Stimulated activated CD8-positive, alpha-beta memory T cell treated with anti-CD3 and anti-CD28 coated beads, Interleukin-7, amount 100 ng/mL, for 4 hours (primary cell): ENCODE measurements at places on chromosomes 7 and 10.

DNA sequence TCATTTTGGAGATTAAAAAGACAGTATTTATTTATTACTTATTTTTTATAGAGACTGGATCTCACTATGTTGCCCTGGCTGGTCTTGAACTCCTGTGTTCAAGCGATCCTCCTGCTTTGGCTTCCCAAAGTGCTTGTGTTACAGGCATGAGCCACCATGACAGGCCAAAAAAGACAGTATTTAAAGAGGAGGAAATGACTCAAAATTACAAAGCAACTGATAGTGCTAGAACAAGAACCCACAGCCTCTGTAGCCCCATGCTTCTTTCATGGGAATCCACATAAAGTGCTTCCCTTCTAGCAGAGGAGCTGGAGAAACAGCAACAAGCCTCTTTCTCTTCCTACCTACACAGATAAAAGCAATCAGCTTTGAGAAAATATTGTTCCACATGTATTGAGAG, 230.7 kb upstream of the PODXL start:
- no peak for DNase-seq

DNA sequence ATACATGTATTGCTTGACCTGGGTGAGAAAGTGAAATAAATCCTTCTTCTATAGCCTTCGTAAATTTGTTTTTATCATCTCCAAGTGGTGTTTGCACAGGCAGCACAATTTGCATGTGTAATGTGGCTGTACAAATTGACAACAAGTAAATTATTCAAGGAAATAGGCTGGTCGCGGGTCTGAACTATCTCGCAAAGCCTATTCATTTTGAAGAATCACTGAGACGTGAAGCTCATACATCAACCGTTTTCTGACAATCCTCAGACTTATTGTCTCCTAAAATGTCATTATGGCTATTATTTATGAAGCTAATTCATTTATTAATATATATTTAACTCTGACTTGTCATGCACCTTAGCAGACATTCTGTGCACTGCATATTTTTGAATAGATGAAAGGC, 16.2 kb upstream of the FAM204A start:
- DNase-seq, result no peak

DNA sequence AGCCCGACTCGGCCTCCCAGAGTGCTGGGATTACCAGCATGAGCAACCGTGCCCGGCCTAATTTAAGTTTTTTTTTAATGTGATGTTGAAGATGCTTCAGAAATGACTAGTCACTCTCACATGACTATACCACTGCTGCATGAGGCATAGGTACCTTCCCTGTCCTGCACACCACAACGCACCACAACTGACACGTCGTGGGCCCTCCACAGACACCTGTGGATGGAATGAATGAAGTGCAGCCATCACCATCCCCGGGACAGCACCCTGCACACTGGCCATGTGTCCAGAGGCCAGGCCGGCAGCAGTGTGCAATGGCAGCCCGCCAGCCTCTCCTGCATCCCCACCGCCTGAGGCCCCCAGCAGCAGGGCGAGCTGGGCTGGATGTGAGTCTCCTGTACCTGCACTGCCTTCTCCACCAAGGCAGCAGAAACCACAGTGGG, 55.1 kb downstream of the VOPP1 start:
- no peak for DNase-seq

DNA sequence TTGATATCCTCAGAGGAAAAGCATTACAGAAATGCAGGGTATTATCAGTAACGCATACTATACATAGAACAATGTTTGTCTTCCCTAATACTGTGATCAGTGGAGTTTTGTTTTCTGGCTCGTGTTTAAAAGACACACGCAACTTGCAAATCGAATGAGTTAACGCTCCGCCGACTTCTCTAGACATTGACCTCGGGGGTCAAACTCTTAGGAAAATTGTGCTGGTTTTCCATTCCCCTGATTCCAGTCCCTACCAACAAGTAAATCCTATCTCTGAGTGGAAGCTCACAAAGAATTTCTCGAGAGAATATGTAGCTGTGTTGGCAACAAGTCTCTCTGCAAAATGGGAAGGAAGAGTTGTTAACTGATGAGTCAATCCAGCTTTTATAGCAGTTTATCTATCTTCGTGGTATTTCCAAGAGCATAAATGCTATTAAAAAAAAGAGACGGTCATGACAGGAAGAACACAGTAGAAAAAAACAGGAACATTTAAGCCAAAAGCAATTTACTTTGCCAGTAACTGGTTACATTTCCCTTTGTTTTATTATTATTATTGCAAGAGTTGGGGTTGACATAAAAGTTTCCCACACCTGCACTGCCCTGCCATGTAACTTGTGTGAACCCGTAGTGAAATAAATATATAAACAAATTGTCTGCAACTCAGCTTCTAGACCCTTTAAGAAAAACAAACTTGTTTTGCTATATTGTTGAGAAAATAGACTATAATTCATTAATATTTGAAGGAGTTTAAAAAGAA, 144.4 kb downstream of the ARID5B start:
- DNase-seq, result no peak

GRCh38 chr10:132434405-132435005, 37.5 kb downstream of the PWWP2B start:
- DNase-seq, result no peak

DNA sequence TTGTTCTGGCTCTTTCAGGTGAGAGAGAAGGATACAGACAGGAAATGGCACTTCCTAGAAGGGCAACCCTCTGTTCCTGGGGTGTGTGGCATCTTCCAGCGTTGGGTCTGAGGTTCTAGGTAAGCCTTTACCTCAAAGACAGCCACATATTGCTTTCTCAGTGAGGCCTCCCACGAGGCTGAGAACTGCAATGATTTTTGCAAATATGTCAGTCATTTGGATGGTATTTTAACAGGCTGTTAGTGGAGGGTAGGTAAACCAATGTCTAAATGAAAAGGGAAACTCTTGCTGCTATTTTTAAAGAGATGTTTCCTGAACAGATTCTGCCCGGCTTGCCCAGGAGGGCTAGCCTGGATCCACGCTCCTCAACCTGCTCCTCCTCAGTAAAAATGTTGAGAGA, 240.3 kb upstream of the KLF6 start:
- DNase-seq, result no peak

DNA sequence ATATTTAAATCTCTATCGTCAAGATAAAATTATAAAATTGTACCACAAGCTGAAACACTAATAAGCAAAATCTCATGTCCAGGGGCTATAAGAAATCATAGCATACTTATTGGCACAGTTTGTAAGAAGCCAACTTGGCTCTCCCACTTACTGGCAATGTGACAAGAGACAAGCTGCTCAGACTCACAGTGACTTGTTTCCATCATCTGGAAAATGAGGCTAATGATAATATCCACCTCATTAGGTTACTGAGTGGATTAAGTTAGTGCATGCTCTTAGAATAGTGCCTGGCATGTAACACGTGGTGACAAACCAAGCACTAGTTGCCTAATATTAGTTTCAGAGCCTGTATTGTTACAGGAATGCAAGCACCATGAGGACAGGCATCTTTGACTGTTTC, 234.4 kb downstream of the GLI3 start:
- DNase-seq, result no peak

DNA sequence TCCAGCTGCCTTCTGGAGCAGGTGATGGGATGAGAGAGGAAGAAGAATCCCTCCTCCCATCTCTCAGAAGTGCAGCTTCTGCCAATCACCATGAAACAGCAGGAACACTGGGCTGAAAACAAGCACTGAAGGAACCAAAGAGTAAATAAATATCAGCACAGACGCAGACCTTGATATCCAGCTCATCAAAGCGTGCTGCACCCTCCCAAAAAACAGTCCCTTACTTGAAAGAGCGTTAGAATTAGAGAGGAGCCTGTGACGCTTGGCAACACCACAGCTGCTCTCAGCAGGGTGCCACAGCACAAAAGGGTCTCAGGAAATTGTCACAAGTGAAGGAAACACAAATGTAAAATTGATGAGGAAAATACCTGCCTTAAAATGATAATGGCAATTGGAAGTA, 39.5 kb downstream of the KLF6 start:
- no peak for DNase-seq

DNA sequence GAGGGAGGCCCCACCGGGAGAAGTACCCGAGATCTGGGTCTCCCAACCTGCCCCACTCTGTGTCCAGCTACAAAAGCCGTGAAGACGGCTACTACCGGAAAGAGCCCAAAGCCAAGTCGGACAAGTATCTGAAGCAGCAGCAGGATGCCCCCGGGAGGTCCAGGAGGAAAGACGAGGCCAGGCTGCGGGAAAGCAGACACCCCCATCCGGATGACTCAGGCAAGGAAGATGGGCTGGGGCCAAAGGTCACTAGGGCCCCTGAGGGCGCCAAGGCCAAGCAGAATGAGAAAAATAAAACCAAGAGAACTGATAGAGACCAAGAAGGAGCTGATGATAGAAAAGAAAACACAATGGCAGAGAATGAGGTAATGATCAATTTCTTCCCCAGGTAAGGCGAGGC, 59.1 kb upstream of the PDCD4 start:
- no peak for DNase-seq

DNA sequence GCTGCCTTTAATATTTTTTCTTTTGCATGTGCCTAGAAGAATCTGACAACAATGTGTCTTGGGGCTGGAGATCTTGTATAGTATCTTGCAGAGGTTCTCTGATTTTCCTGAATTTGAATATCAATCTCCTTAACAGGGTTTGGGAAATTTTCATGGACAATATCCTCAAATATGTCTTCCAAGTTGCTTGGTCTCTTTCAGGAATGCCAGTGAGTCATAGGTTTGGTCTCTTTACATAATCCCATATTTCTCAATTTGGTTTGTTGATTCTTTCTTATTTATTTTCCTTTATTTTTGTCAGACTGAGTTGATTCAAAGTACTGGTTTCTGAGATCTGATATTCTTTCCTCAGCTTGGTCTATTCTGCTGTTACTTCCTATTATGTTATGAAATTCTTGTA, 208.7 kb upstream of the GLI3 start:
- no peak for DNase-seq

GRCh38 chr10:107213861-107214260, 49.4 kb upstream of the SORCS1 start:
- no peak for DNase-seq

GRCh38 chr10:29663718-29664117, 28.9 kb upstream of the SVIL start:
- DNase-seq, result no peak

GRCh38 chr10:54880996-54881395, 80.0 kb upstream of the PCDH15 start:
- no peak for DNase-seq

DNA sequence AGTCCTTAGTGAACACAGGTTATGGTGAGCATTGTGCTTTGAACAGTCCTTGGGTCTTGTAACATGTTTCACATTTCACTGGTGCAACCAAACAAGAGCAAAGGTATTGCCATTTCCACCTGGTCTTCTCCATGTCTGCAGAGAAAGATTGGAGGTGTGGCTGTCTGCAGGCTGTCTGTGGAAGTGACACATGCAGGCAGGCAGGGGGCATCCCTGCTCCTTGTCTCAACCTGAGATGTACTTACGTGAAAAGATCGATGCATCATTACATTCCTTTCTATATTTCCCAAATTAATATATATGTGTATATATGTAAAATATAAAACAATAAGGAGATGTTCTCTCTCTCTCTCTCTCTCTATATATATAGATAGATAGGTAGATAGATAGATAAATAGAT, 54.3 kb downstream of the LRRC18 start:
- DNase-seq, result no peak

- DNase-seq, result no peak
Measured at GRCh38 chr10:25071227-25071626, 54.8 kb downstream of the THNSL1 start.

- DNase-seq, result peak; percentile 64
Measured at GRCh38 chr10:12448729-12449391, 99.5 kb downstream of the CAMK1D start.

DNA sequence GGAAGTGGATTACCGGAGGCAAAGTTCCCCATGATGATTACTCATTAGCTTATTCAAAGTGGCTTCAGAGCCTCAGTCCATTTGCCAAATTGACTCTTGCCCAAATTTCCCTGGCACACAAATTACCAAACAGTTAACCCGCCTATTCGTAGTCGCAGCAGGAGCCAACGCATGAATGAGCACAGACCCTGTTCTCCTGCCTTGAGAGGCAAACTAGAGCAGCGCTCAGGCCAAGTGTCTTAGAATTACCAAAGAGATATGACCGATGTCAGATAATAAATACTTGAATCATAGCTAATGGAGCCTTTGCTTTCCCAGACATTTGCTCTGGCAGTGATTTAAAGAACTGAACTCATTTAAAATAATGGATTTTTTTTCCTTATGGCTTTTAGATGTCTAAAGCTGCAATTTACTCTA, 64.9 kb downstream of the CTTNBP2 start:
- DNase-seq, result no peak
